Renal cortical epithelial cell (primary cell): ENCODE measurements at places on chromosomes 13 and 19. TPM values are rescaled to one million over a fixed set of nuclear protein-coding genes. Genes with fewer than 3 reads are reported as not detected.

PPP6R1 gene
- total RNA-seq = 22.1 and 74.3 TPM in 2 replicates

KRTDAP gene
- total RNA-seq = not detected in 2 replicates

NAPSA gene
- total RNA-seq = 15.2 TPM in 1 of 2 replicates, not detected in the other

ZNF708 gene
- total RNA-seq = 5.4 and 14.7 TPM in 2 replicates

AMH gene
- 1.0 TPM in 1 of 2 replicates, not detected in the other for total RNA-seq

ZNF345 gene
- 1.6 and 5.5 TPM in 2 replicates for total RNA-seq

BSPH1 gene
- total RNA-seq = not detected in 2 replicates

ADGRL1 gene
- total RNA-seq = 0.87 and 14.8 TPM in 2 replicates

FGF9 gene
- total RNA-seq = 0.52 and 3.6 TPM in 2 replicates

EXOC3L2 gene
- total RNA-seq = not detected in 2 replicates

DNA sequence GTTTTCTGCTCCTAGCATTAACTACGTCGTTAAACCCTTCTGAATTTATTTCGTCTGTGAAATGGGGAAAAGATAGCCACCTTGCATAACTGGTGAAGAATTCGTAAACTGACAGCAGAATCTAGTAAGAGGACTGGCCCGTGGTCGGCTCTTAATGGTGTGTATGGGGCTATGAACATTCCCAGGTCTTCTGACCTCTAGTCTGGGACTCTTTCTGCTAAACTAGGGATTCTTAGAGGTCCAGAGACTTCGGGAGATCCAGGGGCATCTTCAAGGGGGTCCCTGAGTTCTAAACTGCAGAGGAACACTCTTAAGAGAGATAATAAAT, 231.1 kb upstream of the SERP2 start:
- no peak for DNase-seq

GRCh38 chr13:57846600-57847173, 215.1 kb downstream of the PCDH17 start:
- DNase-seq = no peak

DNA sequence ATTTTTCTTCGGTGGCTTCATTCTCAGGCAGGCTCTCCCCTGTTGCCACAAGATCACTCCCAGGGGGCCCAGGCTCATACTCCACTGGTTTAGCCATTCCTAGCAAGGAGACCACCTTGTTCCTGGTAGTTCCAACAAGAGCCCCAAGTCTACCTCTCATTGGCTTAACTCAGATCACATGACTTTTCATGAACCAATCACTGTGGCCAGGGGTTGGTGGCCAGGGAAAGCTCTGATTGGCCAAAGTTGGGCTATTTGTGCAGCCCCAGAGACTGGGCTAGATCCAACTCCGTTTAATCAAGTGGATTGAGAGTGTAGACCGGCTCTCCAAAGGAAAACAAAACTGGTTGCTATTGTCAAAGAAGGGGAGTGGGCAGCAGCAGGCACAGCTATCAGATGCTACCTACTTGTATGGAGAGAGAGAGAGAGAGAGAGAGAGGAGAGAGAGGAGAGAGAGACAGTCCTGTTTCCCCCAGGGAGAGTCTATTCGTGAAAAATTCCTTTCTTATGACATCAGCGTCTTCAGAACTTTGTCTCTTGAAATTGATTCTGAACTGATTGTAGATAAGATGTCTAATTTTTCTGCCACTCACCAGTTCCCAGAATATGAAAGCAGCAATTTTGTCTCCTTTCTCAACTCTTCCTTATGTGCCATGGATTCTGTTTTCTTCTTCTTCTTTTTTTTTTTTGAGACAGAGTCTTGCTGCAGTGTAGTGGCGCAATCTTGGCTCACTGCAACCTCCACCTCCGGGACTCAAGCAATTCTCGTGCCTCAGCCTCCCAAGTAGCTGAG, 5.9 kb downstream of the CEACAM19 start:
- peak; percentile 61 for DNase-seq

DNA sequence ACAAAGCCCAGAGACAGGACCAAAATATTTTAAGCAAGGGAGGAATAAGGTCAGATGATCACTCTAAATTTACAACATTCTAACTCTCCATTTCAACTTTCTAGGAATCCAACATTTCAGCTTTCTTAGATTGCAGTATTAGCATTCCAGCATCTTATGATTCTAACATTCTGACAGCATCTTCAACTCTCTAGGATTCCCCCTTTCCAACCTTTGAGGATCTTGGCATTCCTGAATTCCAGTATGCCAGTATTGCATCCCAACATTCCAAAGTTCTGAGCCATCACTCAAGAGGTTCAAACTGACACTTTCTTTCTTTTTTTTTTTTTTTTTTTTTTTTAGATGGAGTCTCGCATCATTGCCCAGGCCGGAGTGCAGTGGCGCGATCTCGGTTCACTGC, 13.8 kb downstream of the TGFB1 start:
- DNase-seq = peak; percentile 88

GRCh38 chr13:112705286-112705685, 15.4 kb downstream of the ATP11A start:
- no peak for DNase-seq

DNA sequence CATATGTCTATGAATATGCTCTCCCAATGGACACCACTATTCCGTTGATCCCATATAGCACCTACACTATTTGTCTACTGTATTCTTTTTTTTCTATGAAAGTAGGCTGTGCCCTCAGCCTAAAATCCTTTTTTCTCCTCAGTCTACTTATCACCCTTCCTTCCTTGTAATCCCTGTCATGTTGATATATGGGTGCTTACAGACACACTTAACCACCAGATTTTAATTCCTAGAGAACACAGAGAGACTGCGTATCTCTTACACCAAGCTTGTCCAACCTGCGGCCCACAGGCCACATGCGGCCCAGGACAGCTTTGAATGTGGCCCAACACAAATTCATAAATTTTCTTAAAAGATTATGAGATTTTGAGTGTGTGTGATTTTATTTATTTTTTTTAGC, 101.1 kb downstream of the ZAR1L start:
- no peak for DNase-seq

GRCh38 chr13:110290826-110291225, 16.1 kb downstream of the COL4A1 start:
- DNase-seq = no peak

- DNase-seq = no peak
These were observed 2.7 kb downstream of the ZNF709 start for GRCh38 chr19:12481781-12482508.
